Stimulated activated CD8-positive, alpha-beta memory T cell treated with anti-CD3 and anti-CD28 coated beads, Interleukin-4, amount 100 ng/mL, for 24 hours (primary cell): ENCODE measurements at places on chromosomes 2 and 18.

DNA sequence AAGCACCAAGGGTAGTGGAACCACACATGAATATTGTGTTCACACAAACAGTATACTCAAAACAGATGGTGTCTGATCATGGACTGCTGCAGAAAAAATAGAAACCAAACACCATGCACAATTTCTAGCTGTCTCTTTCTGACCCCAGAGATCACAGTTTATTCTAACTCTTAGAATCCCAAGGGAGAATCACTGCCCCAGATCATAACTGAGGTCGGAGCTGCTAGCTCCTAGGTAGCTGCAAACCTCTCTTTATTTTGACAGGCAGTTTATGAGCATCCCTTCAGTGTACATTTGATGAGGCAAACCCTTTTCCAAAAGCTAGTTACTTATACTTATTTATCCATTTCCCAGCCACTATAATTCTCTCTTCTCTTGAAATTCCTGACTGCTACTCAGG, 439.1 kb upstream of the HNMT start:
- no peak for DNase-seq

DNA sequence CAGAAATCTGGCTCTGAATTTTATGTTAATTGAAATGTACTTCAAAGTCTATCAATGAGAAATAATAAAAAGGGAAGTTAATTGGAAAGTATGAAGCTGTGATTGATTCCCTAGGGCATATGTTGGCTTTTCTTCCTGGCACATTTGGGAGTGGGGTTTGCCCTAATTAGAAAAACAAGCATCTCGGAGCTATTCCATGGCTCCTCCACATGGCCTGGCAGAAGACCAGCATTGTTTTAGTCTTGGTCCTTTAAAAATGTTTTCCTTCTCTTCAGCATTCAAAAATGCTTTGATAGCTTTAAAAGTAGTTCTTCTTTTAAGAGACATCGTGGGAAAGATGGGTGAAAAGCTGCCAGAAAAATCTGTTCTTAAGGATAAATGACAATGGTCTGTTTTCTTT, 445.5 kb upstream of the PKDCC start:
- no peak for DNase-seq

- no peak for DNase-seq
Measured at GRCh38 chr2:96952016-96952750, 34.2 kb downstream of the FAM178B start.

- no peak for DNase-seq
Measured at GRCh38 chr2:170887496-170887895, 41.6 kb upstream of the GORASP2 start.

DNA sequence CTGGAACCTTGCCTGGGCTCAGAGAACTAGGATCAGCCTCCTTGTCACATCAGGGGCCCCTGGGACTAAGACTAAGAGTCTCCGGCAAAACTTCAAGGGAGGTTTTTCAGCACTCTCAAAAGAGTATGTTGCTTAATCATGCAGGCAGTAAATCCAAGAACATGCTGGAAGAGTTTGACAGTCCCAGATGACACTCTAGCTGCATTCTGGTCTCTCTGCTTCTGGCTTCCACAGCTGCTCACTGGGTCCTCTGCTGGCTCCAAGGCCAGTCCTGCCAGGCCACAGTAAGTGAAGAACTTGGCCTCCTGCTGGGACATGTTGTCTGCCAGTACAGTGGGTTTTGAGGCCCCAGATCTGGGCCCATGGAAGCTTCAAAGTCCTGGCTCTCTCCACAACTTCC, 45.2 kb upstream of the IL1RL1 start:
- no peak for DNase-seq

DNA sequence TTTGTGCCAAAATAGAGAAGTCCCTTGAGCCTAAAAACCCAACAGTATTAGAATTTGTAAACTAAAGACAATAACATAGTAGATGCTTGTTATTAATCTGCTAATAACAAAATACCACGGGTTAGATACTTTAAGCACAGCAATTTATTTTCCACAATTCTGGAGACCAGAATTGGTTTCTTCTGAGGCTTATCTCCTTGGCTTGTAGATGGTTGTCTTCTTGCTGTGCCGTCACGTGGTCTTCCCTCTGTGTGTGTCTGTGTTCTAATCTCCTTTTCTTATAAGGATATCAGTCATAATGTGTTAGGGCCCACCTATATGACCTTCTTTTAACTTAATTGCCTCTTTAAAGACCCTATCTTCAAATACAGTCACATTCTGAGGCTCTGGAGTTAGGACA, 260.1 kb downstream of the CYRIA start:
- DNase-seq, result no peak

- DNase-seq, result no peak
Measured at GRCh38 chr2:121095257-121096080, 189.5 kb downstream of the TFCP2L1 start.

GRCh38 chr18:48714873-48715272, 176.0 kb downstream of the CTIF start:
- DNase-seq, result no peak

GRCh38 chr2:1591978-1592907, 152.1 kb downstream of the PXDN start:
- no peak for DNase-seq

DNA sequence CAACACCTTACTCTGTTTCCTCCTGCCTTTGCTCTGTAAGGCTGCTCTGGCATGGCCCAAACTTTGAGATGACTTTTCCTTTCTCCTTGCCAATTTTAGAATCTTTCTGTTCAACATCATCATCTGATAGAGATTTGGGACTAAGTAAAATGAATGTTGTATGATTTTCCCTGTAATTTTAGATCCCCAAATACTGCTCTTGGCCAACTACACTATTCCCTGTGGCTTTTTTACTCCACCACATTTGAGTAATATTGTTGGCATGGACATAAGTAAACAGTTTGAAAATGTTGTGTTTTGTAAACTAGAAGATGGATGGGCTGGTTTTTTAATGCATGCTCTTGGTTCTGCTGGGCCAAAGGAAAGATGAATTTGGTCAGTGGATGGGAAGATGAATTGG, 12.1 kb downstream of the LTBP1 start:
- DNase-seq, result no peak

GRCh38 chr2:69340101-69340775, 46.8 kb downstream of the GFPT1 start:
- DNase-seq, result no peak

DNA sequence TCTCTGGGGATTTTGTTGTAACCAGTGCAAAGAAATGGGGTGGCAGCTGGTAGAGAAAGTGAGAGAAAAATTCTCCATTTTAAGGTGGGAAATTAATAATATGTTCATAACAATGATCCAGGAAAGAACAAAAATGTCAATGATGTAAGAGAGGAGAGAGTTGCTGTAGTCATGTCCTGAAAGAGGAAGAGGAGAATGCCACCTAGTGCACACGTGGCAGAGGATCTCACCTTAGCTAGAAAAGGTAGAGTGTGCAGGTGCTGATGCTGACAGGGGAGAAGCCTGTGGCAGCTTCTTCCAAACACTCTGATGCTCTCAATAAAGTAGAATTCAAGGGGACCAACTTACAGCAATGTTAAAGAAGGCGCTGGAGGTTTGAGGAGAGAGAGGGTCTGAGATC, 282.9 kb upstream of the PKDCC start:
- DNase-seq, result no peak

DNA sequence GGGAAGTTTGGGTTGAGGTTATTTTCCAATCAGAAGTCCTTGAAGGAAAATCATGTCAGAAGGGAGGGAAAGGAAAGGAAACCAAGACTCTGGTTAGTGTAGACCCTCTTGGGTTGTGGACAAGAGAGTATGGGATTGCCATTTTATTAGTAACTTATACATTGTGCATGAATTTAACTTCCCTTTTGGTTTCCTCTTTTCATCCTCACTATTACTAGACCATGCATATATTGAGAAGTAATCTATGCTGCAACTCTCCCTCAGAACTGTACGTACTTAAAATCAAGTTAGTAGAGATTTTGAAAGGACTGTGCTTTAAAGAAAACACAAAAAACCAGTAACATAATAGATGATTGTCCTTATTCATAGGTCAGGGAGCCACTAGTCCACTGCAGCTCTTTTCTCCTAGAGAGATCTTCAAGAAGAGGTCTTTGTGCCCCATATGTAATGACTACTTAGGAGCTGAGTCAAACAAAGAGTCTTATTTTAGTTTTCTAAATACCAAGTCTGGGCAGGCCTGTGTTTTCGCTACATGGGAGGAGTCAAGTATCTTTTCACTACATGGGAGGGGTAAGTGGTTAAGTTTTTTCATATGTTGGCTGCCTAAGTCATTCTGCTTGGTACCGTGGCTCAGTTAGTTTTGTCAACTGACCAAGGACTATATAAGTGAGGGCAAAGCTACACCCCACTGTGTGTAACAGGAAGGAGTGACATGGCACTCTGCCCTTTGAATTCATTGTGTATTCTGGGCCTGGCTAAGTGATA, 25.2 kb upstream of the FAM117B start:
- no peak for DNase-seq

DNA sequence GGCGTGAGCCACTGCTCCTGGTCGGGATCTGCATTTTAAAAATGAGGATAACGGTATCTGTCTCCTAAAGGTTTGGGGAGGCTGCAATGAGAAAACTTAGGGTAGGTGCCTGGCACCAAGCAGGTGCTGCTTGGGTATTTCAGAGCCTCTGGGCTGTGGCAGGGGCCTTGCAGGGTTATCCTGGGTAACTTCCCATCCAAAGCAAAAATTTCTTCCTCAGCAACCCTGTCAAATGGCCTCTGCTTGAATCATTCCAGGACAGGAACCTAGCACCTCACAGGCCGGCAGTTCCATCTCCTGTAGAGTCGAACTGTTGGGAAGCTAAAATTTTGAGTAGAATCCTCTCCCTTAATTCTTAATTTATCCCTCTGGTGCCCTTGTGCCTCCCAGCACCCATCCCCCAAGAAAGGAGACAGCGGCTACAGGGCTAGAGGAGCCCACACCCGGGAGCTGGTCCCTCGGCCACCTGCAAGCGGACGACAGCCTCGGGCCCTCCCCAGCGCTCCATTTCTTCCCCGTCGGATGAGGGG, 868 bp downstream of the CGREF1 start:
- no peak for DNase-seq

- DNase-seq, result no peak
Measured at GRCh38 chr18:6610466-6610865, 119.0 kb upstream of the ARHGAP28 start.

- DNase-seq, result no peak
Measured at GRCh38 chr2:32788114-32788513, 158.6 kb upstream of the LTBP1 start.

GRCh38 chr2:220129391-220129790, 502.0 kb downstream of the SLC4A3 start:
- no peak for DNase-seq

- no peak for DNase-seq
Measured at GRCh38 chr2:207126724-207127308, 38.9 kb downstream of the KLF7 start.

- no peak for DNase-seq
Measured at GRCh38 chr2:118309257-118309945, 221.1 kb downstream of the INSIG2 start.

GRCh38 chr2:3279236-3279960, 98.2 kb downstream of the EIPR1 start:
- DNase-seq, result no peak

DNA sequence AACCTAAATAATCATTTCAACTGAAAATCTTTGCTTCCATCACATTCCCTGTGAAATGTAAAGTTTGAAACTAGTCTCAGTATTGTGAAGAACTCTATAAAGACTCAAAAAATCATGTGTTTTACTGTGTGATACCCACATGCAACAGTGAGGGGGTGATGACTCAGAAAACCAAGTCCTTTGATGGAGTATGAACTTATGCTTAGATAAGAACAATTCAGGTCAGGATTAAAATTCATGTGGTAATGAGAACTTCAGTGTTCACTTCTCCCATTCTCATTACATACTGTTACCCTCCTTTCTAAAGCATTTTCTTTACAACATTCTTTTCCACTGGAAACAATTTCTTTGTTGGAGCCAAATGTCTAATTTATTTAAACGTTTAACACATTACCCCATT, 360.2 kb downstream of the FSIP2 start:
- no peak for DNase-seq

- DNase-seq, result no peak
Measured at GRCh38 chr18:50687491-50687890, 127.6 kb downstream of the MAPK4 start.

DNA sequence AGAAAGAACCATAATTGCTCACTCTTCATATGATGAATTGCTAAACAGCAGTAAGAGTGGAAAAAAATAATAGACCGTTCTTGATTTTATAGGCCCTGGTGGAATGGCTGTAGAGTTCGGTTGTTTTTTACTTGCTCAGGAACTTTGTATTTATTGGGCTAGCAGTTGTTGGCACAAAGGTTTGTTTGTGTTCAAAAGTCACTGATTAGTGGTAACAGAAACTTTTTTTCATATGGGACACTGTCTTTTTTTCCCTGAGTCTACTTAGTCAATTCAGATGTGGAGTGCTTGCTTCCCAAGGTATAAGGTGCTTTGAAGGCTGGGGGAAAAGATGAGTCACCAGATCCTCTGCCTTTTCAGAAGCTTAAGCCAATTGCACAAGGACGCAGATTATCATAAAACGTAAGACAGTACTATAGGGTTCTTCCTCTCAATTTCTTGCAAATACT, 25.8 kb downstream of the PHLPP1 start:
- no peak for DNase-seq

GRCh38 chr2:99770876-99771275, 281.1 kb upstream of the REV1 start:
- DNase-seq, result no peak

DNA sequence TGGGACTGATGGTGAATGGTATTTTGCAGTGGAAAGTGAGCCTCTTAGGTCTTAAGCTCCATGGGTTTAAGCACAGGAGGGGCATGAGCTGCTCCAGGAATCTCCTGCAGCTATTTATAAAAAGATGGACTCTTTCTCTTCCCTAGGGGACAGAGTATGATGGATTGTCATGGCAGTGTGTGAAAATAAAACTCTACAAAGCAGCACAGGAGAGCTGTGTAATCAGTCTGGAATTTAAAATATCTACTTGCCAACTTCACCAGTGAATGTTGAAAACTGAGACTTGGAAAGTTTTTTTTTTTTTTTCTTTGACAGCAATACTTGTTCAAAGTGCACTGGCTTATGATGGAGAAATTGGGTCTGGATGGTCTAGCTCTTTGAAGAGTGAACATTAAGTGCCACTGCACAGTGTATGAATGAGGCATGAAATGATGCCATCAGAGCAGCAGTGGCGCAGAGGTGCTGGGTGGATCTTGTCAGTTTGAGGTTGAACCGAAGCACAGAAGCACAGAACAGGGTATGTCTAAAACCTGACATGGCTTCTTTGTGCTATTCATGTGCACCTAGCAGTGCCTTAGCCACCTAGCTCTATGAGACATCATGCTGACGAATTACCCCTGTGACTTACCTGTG, 245.4 kb downstream of the PTPRM start:
- no peak for DNase-seq

DNA sequence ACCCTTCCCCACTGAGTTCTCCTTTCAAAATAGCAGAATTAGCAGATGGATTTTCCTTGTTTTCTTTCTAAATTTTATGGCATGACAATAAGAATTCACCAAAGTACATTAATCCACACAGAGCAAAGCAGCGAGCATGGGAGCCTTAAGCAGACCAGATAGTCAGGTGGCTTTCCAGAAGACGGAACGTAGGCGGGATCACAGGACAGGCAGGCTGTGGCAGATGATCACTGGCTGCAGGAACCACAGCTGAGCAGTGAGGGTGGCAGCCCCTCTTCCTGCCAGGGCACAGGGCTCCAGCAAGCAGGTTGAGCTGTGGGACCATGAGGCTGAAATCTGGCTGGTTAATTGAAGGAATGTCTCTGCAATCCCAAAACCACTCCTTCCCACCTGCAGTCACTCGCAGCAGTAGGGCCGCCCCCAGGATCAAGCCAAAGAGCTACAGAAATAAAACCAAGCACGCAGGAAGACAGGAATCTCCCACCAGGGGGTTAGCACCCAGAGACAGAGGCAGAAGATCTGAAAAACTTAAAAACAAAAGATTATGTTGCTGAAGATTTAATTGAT, 259.9 kb downstream of the EIPR1 start:
- no peak for DNase-seq

GRCh38 chr18:46431522-46432171, 225.4 kb downstream of the LOXHD1 start:
- DNase-seq, result no peak
